Kidney epithelial cell (primary cell): ENCODE measurements at places on chromosomes 5 and 9. TPM values are rescaled to one million over a fixed set of nuclear protein-coding genes. Genes with fewer than 3 reads are reported as not detected.

Gene ADCY2
- total RNA-seq, result 0.25 and 0.62 TPM in 2 replicates

Gene NELFB
- total RNA-seq, result 47.3 and 67.0 TPM in 2 replicates

Gene NFIB
- 3.1 and 3.3 TPM in 2 replicates for total RNA-seq

Gene PCDHA4
- 0.27 and 1.2 TPM in 2 replicates for total RNA-seq

Gene NKD2
- 1.0 and 1.7 TPM in 2 replicates for total RNA-seq

Gene PCDHGB5
- total RNA-seq, result 18.6 and 19.3 TPM in 2 replicates

Gene PCDHB8
- 0.34 and 0.84 TPM in 2 replicates for total RNA-seq

Gene NUTM2F
- not detected in 2 replicates for total RNA-seq

Gene GPR21
- total RNA-seq, result 0.63 TPM in 1 of 2 replicates, not detected in the other

Gene KCNIP1
- 0.21 and 3.4 TPM in 2 replicates for total RNA-seq

Gene GABRG2
- not detected in 2 replicates for total RNA-seq

Gene PCDHB2
- total RNA-seq, result 5.7 and 5.8 TPM in 2 replicates

- no peak for DNase-seq
Observed at GRCh38 chr5:173753307-173754168, 134.6 kb upstream of the CPEB4 start.

- peak; percentile 38 for DNase-seq
Observed at GRCh38 chr9:97990259-97990658, 7.1 kb downstream of the ANP32B start.

DNA sequence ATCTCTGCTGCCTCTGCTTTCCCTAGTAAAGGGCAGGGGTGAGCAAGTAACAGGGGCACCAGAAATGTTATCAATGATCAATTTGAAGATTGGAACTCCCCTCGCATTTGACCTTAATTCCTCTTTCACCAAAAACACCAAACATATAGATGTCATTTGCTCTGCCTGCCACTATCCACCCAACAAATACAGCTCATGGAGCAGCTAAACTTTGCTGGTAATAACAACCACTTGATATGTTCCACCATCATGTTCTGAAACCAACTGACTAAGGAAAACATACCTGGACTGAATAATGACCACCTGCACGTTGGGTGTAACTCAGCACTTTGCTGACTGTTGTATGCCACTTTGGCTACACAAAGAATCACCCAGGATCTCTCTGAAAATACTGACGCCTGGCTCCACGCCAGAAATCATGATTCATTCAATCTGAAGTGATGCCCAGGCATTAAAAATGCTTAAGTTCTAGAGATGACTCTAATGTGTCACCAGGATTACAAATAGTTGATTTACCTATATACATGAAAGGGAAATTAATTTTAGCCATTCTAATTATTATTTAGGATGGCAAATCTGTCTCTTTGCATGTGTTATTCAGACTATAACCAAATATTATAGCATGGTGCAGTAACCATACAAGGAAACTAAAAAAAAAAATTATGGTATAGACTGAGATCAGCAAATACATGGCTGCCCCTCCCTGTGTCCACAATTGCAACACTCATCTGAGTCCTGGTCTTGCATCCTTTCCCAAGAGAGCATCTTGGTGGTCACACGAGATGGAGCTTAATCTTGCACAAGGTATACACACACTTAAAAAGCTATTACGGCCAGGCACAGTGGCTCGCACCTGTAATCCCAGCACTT lies 43.1 kb upstream of the TTC39B start:
- DNase-seq, result no peak

DNA sequence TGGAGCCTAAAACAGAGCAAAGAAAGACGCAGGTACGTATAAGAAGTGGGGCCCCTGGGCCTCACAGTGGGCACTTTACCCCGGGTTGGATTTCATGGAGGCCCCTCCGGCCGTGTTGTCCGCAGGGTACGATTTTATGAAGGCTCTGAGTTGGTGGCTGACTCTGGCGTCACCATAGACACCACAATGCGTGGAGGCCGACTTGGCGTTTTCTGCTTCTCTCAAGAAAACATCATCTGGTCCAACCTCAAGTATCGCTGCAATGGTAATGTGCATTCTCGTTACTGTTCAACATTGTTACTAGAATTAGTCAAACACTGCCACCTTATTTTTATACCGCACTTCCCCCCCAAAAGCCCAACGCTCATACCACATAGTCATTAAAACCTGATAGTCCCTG lies 47.1 kb downstream of the THBS4 start:
- DNase-seq, result no peak

- peak; percentile 74 for DNase-seq
Observed at GRCh38 chr9:97518909-97519307, 17.4 kb downstream of the TMOD1 start.

GRCh38 chr5:102713278-102713677 lies 41.8 kb upstream of the PAM start:
- no peak for DNase-seq

- DNase-seq, result no peak
Observed at GRCh38 chr9:14406463-14406862, 92.5 kb upstream of the NFIB start.

- peak; percentile 42 for DNase-seq
Observed at GRCh38 chr5:13695076-13695712, 249.3 kb downstream of the DNAH5 start.

DNA sequence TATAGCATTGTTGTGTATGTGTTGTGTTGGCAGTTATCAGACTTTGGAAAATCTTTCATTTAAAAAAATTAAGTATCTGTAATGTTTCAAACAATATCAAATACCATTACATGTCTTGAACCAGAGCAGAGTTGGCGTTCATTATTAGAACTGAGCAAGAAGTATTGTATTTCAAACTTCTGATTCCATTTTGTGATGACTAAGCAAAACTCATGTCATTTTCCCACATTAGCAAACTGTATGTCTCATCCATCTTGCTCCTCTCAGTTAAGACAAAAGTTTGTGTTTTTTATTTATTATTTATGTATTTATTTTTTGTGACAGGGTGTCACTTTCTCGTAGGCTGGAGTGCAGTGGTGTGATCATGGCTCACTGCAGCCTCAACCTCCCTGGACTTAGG lies 4.6 kb upstream of the RASEF start:
- no peak for DNase-seq

GRCh38 chr9:110036286-110036685 lies 171.7 kb downstream of the C9orf152 start:
- no peak for DNase-seq

GRCh38 chr5:172502969-172503368 lies 48.6 kb upstream of the SH3PXD2B start:
- no peak for DNase-seq

DNA sequence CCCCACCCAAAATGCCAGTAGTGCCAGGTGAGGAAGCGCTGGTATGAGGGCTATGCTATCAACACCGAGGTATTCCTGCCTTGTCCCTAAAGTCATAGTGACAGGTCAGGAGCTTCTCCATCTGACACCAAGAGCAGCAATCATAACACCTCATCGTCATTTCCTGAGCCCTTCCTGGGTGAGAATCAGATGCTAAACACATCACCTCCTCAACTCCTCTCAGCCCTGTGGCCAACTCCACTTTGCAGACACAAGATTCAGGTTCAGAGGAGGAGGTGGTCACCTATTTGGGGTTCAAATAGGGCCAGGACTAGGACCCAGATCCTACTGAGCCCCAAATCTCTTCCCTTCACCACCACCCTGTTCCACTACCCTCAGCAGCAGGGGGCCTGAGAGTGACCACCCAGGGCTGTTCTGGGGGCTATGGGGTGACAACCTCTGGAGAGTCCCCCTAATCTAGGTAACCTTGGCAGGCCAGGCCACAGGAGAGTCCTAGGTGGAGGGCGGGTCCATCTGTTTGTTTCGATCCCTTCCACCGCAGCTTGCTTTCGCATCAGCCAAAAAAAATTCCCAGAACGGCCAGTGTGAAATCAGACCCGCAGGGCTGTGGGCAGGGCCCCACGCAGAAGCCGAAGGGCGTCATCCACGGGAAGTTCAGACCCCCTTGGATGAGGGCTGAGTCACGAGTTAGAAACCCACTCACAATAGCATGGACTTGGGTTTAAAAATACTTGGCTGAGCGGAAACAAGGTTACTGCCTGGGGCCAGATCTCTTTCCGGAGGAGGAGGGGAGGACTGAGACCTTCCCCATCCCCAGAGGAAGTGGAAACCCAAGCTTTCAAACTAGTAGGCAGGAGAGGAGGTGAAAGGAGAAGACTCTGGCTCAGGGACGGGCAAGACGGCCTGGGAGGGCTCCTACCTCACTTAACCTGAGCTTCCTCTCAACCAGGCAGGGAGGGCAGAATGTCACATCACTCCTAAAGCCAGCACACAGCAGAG lies 8.7 kb downstream of the STK10 start:
- DNase-seq, result no peak

DNA sequence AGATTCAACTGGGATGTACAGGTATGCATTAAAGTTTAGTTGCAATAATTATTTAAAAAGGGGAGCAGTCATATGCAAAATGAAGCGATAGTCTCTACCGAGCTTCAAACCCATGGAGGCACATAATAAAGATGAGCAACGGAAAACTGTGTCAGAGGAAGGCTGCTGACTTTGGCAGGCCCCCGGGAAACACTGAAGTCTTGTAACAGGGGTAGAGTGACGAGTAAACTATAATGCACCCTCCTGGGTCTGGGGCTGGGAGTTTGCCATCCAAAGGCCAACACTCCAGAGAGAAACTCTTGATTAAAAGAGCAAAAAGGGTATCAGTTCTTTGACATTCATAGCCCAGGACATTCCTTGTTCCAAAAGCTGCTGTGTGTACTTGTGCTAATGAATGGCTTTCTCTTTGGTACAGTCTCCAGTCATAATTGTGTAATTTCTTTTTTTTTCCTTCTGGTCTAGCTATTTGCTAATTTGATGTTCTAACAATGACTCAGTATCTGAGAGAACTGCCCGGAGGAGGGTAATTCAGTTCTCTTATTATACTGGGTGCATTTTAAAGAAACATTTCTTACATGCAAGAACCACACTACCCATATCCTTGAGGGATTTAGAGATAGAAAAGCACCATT lies 59.2 kb downstream of the TNC start:
- DNase-seq, result peak; percentile 56

DNA sequence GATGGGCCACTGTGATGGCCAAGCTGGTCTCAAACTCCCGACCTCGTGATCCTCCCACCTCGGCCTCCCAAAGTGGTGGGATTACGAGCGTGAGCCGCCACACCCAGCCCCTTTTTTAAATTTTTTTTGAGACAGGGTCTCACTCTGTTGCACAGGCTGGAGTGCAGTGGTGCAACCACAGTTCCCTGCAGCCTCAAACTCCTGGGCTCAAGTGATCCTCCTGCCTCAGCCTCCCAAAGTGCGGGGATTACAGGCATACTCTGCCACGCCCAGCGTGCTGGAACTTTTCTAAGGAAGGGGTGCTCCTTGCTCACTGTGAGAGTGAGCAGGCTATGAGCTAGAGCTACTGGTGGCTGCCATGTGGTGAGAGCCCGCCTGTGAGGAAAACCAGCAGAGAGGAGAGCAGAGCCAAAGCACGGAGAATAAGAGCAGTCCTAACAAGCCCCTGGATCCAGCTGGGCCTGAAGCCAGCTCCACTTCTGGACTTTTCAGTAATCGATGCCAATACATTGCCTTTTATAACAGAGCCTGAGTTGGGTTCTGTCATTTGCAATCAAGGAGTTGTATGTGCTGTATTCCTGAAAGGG lies 75.5 kb upstream of the UNC5A start:
- DNase-seq, result no peak

DNA sequence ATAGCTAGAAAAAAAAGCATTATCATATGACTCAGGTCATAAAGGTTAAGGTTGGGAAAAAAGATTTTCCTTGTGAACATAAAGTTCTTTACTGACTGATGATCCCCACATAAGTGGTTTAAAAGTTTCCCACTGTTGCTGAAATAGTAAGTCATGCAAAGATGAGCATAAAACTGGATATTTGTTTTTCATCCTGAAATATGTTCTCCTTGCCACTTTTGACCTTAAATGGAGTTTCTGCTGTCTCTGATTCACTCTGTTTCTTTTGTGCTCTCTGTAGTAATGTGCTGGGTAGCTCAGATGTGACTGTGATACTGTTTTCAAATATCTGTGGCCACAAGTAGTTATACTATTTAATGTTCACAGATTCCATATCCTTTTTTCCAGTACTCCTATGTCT lies 162.5 kb upstream of the GAS1 start:
- DNase-seq, result no peak

DNA sequence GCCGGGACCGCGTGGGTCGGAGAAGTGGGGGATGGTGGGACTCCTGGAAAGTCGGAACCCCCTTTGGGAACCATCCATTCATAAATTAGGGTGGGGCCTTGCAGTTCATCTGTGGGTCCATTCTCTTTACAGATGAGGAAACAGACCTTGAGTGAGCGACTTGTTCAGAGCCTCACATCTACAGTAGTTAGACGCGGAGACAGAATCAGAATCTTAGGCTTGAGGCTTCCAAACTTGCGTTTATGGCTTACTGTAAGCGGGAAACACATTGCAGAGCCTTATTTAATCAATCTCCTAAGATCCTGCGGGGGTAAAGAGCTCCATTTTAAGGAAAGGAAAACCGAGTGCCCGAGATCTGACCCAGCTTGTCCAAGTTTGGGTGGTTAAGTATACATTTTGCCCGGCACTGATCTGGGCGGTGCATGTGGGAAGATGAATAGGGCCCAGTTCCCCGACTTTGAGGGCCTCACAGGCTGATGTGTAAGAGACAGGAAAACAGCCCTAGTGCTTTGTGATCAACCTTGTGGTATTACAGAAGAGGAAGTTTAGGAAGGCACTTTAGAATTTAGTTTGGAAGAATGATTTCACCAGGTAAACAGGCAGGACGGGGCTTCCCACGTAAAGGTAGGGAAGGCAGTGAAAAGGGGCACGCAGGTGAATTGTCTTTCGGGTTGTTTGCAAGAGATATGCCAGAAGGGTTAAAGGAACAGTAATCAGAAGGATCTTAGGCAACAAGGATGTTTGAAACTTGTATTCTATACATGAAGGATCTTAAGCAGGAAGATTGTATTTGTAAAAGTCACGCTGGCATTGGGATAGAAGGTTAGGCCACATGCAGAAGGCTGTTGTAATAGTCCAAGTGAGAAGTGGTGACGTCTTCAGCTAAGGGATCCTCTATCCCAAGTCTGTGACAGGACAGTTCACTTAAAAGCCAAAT lies 744 bp downstream of the TARS1 start:
- no peak for DNase-seq

GRCh38 chr5:141349917-141350619 lies at the start of gene PCDHGB1:
Gene PCDHGB1, plus strand, starts transcription at chr5:141350099. Its CDS starts 162 bp downstream, at chr5:141350261.
- DNase-seq, result no peak

GRCh38 chr5:122152266-122152900 lies 23.0 kb downstream of the ZNF474 start:
- DNase-seq, result no peak

DNA sequence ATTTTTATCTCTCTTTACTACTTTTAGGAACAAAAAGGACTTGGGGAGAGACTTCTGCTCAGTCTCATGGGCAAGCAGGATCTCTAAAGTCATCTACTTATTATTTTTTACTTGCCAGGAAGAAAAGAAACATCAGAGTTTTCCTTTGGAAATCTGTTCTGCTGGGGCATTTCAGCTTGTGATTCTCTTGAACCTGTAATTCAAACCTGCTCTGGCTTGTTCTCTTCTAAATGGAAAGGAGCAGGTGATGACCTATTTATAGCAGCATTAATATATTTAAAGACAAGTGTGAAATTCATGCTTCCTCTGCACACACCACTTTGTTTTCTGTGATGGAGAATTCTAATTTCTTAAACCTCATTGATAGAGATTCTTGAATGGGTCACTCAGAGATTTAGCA lies 2.0 kb downstream of the ADCY2 start:
- DNase-seq, result no peak

- DNase-seq, result no peak
Observed at GRCh38 chr5:143758750-143759149, 53.2 kb upstream of the HMHB1 start.

GRCh38 chr5:111003623-111004022 lies 67.9 kb upstream of the TSLP start:
- DNase-seq, result no peak
